ENCODE measurements at places on chromosomes 12 and 14.

GRCh38 chr14:100899884-100900771 is 3.4 kb downstream of the RTL1 start:
- peak; percentile 14 for DNase-seq

DNA sequence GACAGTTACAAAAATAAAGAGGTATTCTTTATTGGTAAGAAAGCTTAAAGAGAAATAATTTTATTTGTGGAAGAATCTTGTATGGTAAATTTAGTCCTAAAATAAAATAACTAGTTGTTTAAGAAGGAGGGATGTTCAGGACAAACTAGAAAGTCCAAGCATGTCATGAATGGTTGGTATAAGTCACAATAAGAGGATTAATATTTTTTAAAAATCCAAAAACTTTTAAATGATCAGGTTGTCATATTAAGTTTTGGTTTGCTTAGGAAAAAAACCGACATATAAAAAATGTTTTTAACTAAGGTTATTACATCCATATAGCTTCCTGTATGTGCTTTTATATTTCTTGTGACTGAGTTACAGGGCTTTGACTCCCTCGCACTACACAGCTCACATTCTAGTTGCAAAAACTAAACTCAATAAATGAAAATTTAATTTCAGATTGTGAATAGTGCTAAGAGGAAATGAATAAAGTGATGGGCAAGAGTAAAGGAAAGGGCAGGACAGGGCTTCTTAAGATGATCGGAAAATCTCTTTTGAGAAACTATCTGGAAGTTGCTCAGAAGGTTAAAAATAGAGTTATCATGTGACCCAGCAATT is 80.7 kb upstream of the METAP2 start:
- DNase-seq: no peak

- DNase-seq: no peak
Measured at GRCh38 chr12:24482882-24483604, 465.9 kb downstream of the BCAT1 start.

DNA sequence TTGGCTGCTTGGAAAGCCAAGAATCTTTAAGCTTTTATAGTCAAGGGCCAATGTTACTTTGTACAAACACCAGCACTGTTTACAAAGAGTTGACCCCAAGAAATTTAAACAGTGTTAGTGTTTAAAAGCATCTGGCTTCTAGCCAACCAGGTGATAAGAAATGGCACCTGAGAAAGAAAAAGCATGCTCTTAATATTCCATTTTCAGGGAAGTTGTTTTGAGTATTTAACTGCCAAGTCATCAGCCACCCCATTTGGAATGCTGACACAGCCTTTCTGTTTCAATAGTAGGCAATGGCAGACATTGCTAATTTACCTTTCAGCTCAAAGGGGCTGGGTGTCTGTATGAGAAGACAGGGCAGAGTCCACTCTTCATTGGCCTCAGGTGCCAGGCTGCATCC is 3.7 kb upstream of the SLC35F4 start:
- DNase-seq: no peak

DNA sequence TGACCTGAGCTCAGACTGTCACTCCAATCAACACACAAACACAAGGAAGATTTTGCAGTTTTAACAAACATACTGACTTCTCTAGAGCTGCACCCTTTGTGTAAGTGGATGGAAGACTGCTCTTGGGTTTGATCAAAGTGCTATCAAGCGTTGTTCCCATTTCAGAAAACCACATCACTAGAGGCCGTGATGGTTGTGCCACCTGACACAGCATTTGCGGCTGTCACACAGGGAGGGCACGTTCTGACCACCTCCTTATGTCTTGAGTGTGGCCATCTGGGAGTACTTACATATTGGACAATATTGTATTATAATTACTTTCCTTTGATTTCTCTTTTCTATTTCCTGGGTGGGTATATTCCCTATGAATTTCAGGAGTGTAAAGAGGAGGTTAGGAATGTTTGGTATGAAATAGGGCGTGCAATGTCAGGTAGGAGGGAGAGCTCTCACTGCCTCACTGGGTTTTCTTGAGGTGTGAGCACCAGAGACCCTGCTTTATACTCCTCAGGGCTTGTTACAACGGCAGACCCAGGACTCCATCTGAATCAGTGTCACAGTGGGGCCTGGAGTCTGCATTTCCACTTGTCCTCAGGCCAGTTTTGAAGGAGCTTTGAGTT is 74.3 kb downstream of the SYNE3 start:
- no peak for DNase-seq

GRCh38 chr12:93639406-93639805 is 37.8 kb upstream of the CRADD start:
- no peak for DNase-seq

DNA sequence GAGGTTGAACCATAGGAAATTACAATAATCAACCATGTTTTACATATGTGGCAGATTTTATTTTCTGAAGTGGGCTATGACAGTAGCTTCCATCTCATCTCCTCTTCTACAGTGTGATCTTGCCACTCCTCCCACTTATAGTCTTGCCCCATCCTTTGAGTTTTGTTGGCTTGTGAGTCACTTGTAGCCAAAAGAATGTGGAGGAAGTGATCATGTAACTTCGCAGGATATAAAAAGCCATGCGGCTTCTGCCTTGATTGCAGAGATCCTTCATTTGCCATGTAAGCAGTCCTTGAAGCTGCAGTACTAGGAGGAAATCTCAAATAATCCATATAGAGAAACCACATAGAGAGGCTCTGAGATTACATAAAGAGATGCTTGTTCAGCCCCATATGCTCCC is 13.7 kb upstream of the ZNF84 start:
- DNase-seq: no peak

- no peak for DNase-seq
Measured at GRCh38 chr12:25524366-25524765, 28.7 kb downstream of the LMNTD1 start.

- DNase-seq: no peak
Measured at GRCh38 chr14:59017285-59017965, 171.0 kb upstream of the DAAM1 start.

GRCh38 chr14:92309968-92310530 is 12.9 kb upstream of the SLC24A4 start:
- no peak for DNase-seq

DNA sequence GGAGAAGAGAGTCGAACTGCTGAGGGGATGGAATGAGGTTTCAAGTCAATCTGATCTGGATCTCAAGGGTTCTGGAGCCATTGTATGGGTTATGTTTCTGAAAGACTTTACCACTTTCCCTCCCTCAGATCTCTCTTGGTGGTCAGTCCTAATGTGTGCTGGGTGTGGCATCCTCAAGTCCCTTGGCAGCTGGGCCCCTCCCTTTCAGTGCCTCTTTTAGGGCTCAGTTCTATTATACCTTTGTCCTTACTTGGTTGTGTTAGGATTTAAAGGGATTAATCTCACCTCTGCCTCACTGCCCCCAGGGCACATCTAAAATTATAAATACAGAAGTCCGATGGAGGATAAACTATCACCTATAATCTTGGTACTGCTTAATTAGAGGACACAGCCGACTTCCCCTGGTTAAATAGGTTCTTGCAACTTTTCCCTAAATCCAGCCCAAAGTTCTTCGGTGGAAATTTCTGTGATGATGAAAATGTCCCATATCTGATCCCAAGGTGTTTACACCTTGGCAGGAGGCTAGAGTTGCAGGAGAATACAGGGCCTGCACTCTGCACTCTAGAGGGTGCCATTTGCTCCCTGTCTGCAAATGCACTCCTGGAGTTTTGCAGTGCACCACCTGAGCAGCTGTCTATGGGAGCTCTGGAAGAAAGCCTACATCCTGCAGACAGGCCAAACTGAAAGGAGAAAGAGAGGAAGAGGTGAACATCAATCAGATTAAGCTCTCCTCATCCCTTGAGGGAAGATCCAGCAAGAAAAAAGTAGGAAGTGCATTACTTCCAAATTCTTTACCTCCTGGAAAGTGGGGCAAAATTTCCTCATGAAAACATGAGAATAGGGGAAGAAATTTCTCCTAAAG is 106.8 kb downstream of the NUAK1 start:
- DNase-seq: no peak

DNA sequence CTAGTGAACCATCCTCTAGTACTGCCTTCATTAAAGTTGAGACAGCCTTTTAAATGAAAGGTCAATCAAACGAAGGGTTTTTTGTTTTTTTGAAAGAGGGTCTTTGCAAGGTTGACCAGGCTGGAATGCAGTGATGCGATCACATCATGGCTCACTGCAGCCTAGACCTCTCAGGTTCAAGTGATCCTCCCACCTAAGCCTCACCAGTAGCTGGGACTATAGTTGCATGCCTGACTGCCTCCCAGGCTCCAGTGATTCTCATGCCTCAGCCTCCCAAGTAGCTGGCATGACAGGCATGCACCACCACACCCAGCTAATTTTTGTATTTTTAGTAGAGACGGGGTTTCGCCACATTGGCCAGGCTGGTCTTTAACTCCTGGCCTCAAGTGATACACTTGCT is 114.6 kb upstream of the SINHCAF start:
- no peak for DNase-seq

DNA sequence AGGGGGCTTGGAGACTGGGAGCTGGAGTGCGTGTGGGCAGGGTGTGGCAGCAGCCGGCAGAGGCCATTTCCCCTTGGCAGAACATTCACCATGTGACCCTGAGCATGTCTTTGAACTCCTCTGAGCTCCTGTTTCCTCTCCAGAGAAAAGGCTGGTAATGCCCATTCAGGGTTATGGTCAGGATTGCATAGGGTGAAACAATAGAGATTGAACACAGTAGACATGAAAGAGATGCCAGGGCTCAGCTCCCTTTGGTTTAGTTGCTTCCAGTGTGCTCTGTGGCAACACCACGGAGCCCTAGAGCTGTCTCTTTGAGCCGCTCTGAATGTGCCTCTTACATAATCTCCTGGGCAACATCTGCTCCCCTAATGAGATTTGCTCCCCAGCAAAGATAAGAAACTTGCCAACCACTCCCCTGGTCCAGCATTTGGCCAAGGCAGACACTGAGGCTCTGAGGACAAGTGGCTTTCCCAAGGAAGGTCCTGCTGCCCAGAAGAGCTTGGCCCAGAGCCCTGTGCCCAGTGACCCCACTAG is 4.6 kb downstream of the IFI27 start:
- DNase-seq: peak; percentile 45

GRCh38 chr14:93317210-93317874 is 15.5 kb downstream of the BTBD7 start:
- DNase-seq: no peak

- DNase-seq: no peak
Measured at GRCh38 chr14:96762650-96763049, 34.5 kb upstream of the VRK1 start.

DNA sequence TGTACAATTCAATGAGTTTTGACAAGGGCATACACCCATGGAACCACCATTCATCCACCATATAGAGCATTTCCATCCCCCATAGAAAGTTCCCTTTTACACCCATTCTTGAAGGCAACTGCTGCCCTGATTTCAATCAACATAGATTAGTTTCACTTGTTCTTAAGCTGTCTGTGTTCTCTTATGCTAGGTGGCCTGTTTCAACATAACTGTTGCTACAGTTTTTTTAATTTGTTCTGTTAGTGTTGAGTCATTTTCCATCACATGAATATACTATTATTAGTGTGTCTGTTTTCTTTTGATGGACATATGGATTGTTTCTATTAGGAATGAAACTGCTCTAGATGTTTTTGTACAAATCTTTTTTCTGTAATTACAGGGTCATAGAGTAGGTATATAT is 123.4 kb downstream of the PTPRQ start:
- DNase-seq: no peak

GRCh38 chr12:124388038-124388671 is 93.3 kb downstream of the RFLNA start:
- DNase-seq: no peak

- peak; percentile 4 for DNase-seq
Measured at GRCh38 chr14:36383767-36384431, 63.5 kb upstream of the MBIP start.

- DNase-seq: peak; percentile 76
Measured at GRCh38 chr14:63770187-63770807, 42.4 kb upstream of the SGPP1 start.

DNA sequence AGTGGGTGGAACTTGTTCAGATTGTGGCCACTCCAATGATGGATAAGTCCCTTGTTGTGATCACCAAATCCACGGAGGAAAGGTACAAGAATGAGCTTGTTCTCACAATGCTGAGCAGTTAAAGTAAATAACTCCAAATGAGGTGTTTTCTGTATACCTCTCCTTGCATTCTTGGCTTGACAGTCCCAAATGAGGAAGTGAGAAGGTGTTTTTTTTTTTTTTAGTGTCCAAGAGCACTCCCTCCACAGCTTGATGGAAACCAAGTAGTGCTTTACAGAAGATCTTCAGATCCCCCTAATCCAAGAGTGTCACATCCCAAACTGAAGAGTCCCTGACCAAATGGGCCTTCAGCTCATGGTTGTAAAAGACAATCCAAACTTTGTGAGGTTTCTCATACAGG is 153.6 kb downstream of the ATP23 start:
- DNase-seq: no peak

GRCh38 chr12:79086541-79087296 is 222.1 kb downstream of the SYT1 start:
- DNase-seq: no peak

DNA sequence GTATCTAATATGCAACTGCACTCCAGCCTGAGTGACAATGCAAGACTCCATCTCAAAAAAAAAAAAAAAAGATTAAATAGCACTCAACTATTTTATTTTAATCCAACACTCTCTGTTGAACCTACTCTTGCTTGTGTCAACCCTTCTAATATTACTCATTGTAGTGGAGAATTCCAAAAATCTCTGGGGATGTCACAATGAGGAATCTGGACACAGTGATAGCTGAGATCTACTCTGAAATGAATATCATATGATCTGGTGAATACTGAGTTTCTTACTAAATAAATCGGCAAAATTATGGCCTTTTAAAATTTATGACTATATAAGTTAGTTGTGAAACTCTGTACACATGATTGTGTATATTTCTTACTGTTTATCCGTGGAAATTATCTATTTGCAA is 418.2 kb downstream of the BCAT1 start:
- DNase-seq: no peak

DNA sequence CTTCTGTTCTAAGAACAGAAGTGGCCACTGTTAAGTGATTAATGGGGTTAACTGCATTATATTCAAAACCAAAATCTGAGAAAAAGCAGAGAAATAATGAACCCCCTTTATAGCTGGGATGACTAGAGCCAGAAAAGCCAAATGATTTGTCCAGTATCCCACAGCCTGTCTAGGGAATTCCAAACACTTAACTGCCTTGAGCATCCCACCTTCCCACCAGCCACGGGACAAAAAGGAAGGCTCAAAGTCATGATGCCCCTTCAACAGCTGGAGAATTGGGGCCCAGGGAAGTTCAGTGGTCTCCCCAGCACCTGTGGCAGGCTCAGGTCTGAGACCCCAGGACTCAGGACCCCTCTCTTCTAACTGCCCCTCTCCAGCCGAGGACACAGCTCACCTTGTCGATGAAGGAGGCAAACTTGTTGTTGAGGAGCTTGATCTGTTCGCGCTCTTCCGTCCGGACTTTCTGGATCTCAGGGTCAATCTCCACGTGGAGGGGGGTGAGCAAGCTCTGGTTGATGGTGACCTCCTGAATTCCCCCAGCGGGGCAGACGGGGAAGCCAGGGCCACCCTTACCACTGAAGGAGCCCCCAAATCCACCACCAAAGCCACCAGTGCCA is 605 bp downstream of the KRT4 start:
- no peak for DNase-seq

Data from tibial nerve (tissue), 4 donors.